ENCODE measurements at places on chromosomes 11 and 22. TPM values are rescaled to one million over a fixed set of nuclear protein-coding genes. Genes with fewer than 3 reads are reported as not detected.

DNA sequence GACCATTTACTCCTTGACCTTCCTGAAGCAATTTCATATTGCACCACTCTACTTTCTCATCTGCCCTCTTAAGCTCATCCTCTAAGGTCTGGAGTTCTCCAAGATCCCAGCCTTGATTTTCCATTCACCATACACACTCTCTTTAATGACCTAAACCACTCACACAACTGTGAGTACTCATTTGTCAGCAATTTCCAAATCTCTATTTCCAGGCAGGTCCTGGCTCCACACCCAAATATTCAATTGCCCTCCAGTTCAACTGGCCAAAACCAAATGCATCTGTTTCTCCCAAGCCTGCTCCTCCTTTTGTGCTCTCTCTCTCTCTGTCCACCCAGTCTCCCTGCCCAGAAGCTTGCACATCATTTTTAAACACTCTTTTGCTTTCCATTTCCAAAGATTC, 39.6 kb downstream of the NEU3 start:
- DNase-seq, result no peak

GRCh38 chr11:27701355-27702105, 1.3 kb upstream of the BDNF start:
- DNase-seq, result no peak

DNA sequence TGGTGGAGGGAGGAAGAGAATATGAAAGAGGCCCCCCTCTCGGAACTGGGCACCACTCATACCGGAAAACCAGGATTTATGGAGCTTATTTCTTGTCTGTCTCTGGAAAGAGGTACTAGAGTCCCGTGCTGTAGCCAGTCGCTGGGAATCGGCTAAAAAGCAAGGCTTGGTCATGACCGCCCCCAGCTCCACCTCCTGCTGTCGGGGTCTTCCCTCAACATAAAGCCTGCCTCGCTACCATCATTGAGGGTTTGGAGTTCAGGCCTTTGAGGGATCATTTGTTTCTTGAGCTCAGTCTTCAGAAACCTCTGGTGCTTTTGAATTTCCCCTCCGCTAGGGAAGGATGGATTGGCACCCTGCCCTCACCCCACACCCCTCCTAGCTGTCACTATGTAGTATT, 97.1 kb downstream of the TSPAN18 start:
- no peak for DNase-seq

Gene CDCA5
- 21.7 TPM for polyA plus RNA-seq
